HAP-1 (cell line): ENCODE measurements at places on chromosomes 2 and 18.

DNA sequence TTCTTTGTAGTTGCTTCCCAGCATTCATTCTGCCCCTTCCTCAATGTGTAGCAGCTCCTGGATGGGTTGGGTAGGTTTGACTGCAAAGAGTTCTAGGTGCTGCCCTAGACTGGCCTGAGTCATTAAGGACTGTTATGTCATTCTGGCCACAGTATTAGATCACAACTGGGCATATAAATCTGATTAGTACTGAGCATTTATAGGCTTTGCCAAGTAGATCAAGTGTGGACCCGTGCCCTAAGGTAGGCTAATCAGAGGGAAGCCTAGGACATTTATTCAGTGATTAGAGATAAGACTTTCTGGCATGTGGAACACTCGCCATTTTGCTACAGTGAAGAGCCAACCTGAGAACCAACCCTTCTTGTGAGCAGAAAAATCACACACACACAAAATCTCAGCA, 2.7 kb downstream of the KATNAL2 start:
- no peak for DNase-seq

DNA sequence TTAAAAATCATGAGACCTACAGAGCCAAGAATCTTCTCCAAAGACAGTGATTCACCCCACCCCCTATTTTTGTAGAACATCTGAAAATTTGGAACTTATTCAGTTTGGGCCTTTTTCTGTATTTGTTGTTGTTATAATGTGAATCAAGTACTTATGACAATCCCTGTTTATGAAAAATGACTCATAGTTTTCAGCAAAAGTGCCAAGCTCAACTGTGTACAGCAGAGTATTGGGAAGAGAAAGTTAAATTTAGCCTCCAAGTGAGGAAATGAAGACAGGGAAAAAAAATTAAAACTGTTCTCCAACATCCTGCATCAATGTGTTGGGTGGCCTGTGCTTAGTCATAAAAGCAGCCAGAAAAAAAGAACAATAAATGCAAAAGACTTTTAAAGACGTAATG, 46.2 kb downstream of the LRATD1 start:
- no peak for DNase-seq

DNA sequence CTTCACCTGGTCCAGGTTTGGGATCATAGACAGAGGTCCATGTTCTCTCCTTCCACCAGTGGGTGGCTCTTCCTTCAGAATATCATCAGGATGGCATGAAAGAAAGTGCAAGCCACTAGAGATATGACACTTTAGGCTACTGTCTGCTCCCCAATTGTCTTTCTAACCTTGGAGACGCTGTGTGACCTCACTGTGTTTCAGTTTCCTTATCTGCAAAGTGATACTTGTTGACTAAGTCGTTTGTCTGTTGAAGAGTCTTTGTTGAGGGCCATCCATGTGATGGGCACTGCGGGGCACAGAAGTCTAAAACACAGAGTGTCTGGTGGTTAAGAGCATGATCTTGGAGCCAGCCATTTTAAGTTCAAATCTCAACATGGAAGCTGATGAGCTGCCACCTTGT, 259.9 kb upstream of the THSD7B start:
- DNase-seq = no peak

DNA sequence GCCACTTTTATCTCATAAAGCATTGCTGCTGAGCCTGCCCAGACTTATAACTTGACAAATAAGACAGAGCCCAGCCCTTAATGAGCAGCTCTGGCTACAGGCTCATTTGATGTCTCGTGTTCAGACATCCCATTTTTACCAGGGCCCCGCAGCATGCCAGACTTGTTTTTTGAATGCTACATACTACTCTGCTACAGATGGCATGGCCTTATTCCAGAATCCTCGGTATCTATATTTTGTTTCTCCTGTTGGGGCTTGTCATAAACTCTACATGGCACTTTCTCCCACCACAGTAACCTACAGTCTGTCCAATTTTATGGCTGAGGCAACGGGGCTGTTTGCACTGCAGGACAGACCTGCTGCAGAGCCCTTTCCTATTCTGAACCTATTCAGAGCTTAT, 179.0 kb upstream of the DDX18 start:
- no peak for DNase-seq

DNA sequence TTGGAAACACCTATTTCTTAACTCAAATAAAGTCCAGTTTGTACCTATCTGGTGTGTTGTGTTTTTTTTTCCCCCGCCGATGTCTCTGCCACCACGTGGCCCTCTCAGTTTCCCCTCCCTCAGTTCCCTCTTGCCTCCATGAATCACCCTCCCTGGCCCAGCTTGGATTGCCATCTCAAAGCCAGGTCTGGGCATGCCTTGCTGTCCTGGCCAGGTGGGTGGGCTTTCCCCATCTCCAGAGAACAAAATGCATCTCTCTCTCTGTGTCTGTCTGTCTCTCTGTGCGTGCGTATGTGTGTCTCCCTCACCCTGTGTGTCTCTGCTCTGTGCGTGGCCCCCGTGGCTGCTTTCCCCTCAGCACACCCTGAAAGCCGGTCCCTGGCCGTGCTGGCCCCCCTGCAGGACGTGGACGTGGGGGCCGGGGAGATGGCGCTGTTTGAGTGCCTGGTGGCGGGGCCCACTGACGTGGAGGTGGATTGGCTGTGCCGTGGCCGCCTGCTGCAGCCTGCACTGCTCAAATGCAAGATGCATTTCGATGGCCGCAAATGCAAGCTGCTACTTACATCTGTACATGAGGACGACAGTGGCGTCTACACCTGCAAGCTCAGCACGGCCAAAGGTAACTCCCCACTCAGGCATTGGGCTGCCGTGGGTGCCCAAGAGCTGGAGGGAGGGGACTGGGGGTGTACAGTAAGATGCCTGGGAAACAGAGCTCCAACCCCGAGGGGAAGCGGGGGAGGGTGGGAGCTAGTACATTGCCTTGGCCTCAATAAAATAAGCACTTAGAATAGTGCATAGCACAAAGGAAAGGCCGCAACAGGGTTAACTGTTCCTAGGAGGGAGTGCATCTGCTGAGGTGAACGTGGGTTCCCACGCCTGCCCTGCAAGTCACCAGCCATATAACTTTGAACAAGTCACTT, 31.6 kb upstream of the GMPPA start:
- DNase-seq = no peak

GRCh38 chr18:63895190-63895589, 7.7 kb downstream of the SERPINB2 start:
- no peak for DNase-seq

- no peak for DNase-seq
Observed at GRCh38 chr18:37230768-37231167, 334.8 kb downstream of the CELF4 start.

DNA sequence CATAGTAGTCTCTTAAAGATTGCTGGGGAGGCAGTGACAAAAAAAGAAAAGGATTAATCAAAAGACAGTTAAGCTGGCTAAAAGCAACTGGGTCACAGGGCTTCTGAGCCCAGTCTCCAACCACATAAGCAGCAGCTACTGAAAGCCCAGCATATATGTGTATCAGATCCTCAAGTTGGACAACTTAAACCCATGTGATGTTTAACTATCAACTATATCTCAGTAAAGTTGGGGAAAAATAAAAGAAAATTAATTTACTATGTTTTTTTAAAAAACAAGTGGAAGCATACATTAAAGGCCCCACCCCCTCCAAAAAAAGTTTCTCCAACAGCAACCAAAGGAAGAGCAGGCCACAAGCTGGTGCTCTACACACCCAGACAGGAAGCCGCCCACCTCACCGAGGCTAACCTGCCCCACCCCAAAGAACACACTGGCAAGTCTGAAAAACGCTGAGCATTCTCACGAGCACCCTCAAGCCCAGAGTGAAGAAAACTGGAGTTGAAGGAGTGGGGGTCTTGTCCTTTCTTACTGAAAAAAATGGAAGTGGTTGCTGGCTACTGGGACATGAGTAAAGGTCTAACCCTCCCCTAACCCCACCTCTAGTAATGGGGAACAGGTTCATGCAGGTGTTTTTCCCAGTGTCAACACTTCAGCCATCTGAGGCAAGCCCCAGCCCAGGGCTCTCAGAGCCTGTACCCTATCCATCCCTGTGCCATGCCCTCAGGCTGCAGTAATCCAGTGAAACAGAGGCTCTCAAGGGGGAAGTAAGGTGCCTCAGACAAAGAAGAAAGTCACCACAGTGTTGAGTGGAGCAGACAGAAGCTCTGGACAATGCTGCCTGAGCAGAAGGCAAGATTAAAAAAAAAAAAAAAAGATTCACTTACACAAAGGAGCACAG, 106.3 kb downstream of the GYPC start:
- DNase-seq = no peak

DNA sequence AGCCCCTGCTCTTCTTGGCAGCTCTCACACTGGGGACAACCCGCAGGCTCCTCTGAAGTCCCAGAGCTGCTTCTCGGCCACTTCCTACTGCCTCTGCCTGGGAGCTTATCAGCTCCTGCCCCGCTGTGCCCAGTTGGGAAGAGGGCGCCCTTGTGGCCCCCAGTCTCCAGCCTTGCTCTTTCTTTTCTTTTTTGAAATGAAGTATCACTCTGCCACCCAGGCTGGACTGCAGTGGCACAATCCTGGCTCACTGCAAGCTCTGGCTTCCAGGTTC, 20.6 kb upstream of the ALPI start:
- no peak for DNase-seq

GRCh38 chr2:117776888-117777287, 37.6 kb upstream of the DDX18 start:
- DNase-seq = no peak

DNA sequence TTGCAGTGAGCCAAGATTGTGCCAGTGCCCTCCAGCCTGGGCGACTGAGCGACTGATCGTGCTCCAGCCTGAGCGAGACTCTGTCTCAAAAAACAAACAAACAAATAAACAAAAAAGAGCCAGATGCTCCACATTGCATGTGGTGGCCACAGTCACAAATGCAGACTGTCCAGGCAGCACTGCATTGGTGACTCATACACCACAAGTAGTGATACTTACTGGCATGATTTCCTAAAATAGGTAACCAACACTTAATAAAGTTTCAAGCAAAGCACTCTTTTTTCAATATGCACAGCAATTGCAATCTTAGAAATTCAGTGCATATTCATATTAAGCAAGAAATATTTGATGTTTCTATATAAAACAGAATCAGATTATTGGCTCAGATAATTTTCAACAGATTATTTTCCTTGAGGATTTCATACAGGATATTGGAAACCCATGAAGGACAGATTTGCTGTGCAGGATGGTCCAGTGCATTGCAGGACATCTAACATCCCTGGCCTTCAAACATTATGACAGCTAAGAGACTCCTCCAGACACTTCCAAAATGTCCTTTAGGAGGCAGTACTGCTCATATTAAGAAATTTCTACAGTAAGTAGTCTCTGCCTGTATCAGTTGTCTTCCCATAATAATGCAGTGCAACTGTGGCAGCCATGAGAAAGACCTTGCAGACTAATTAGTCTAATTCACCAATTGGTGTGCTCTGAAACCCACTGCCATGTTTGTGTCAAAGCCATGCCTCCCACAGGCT, 10.5 kb upstream of the SLC1A4 start:
- DNase-seq = no peak

- DNase-seq = no peak
Observed at GRCh38 chr18:7388741-7389140, 157.9 kb downstream of the LRRC30 start.

- no peak for DNase-seq
Observed at GRCh38 chr2:165563468-165564225, 94.1 kb downstream of the CSRNP3 start.

DNA sequence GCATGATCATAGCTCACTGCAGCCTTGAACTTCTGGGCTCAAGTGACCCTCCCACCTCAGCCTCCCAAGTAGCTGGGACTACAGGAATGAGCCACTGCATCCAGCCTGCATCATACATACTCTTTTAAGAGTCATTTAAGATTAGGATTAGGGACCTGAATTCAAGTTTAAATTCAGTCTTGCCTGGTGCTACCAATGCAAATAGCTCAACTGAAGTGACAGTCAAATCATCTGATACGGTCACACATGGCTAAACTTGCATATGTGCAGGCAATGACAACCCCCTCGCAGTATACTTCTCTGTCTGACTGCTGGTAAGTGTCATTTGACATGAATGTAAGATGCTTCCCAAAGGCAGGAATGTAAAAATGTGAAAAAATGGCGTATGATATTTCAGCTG, 31.8 kb upstream of the TMEM131 start:
- no peak for DNase-seq

GRCh38 chr2:108199726-108200125, 40.0 kb upstream of the SULT1C3 start:
- DNase-seq = no peak
